ENCODE measurements at places on chromosomes 13 and 19. TPM values are rescaled to one million over a fixed set of nuclear protein-coding genes. Genes with fewer than 3 reads are reported as not detected.

DNA sequence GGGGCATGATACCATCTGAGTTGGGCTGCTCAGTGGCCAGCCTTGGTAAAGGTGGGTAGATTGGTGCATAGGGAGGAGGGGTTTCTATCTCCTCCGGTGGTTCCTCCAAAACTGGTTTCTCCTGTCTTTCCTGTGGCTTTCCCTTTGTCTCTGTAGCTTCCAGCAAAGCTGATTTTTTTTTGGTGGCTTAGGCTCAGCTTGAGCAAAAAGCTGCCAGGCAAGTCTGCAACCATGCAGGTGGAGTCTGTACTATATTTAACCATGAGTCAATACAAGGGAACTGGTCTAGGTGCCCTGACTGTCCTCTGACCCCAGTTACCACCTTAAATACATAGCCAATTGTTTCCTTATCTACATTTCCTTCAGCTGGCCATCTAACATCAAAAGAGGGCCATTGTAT lies 64.0 kb upstream of the ZNF681 start:
- no peak for DNase-seq

- no peak for DNase-seq
Observed at GRCh38 chr13:93589788-93590187, 363.2 kb downstream of the GPC6 start.

DNA sequence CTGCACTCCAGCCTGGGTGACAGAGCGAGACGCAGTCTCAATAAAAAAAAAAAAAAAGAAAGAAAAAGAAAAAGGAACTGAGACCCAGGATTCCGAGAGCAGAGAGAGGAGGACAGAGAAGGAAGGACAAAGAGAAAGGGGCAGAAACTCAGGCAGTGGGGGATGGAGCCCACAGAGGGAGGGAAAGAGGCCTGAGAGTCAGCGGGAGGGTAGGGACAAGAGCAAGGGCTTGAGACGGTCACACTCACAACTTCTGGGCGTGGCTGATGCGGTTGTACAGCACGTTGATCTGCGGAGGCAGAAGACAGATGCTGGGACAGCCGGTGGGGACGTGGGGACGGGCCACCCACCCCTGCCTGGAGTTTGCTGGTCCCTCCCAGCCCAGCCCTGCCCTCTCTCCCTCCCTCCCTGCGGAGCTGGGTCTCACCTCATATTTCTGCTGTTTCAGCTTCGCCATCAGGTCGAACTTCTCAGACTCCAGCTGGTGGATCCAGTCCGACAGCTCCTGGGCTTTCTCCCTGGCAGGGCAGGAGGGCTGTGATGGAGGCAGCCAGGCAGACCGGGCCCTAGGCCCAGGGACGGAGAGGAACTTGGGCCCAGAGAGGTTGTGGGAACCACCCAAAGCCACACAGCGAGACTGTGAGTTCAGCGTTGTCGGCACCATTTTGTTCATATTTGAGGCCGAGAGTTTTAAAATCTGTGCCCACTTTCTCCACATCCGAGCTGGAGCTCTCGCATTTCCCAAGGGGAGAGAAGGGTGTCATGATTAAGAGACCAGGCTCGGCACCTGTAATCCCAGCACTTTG lies 15.2 kb downstream of the TNNT1 start:
- DNase-seq, result no peak

Gene BEST2
- not detected for polyA plus RNA-seq

Gene TSHZ3
- 1.5 TPM for polyA plus RNA-seq

Gene RNF17
- not detected for polyA plus RNA-seq

Gene RNF225
- polyA plus RNA-seq, result not detected

Gene SPACA4
- polyA plus RNA-seq, result not detected

Gene DZIP1
- polyA plus RNA-seq, result not detected

Gene VSTM2B
- 0.41 TPM for polyA plus RNA-seq
